HS-27A (cell line): ENCODE measurements at places on chromosomes 7 and 10.

GRCh38 chr10:79159141-79159651 is 90.4 kb downstream of the ZMIZ1 start:
- no peak for DNase-seq

DNA sequence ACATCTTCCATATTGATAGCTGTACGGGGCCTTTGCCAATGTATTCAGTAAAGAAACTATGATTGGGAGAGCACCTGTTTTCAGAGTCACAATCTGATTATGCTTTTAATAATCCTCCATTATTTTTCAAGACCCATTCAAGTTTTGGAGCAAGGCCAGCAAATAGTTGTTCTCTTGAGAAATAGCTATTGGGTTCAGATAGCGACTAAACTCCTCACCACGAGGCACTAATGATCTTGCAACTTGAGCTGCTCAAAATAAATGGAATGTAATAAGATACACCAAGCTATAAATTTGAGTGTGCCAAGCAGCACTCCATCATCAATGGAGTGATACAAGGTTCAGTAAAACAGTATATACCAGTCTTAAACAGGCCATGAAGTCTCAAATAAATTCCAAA is 7.4 kb upstream of the MALRD1 start:
- no peak for DNase-seq

DNA sequence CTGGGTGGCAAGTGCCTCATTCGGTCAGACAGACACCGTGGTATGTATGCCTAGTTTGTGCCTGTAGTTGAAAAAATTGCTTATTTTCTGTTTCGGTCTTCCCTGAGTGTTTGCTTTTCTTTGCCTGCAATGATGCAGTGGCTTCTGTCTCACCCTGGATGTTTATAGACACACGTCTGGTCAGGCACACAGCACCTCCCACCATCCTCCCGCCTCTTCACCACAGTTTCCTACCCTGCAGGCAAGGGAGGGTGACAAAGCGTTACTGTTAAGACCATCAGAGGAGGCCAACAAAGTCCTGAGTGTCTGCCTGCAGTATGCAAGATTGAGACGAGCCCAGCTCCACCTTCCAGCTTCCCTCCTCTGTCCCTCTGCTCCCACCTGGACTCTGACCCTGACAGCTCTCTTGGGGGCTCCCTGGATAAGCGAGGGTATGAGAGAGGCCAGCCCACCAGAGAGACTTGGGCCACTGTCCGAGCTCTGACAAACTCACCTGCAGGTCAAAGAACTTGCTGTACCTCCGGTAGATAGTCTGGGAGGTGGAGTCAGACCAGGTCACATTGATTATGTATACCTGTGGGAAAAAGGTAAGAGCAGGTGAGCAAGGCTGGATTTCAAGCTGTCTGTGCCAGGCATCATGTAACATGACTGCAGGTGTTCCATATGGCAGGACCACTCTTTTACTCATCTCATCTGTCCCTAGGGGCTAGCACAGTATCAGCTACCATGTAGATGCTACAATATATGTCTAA is 54.4 kb downstream of the SH3PXD2A start:
- no peak for DNase-seq

GRCh38 chr7:147478796-147479195 is 1111.8 kb upstream of the C7orf33 start:
- no peak for DNase-seq

- no peak for DNase-seq
Measured at GRCh38 chr7:127657500-127657899, 5.5 kb downstream of the SND1 start.

DNA sequence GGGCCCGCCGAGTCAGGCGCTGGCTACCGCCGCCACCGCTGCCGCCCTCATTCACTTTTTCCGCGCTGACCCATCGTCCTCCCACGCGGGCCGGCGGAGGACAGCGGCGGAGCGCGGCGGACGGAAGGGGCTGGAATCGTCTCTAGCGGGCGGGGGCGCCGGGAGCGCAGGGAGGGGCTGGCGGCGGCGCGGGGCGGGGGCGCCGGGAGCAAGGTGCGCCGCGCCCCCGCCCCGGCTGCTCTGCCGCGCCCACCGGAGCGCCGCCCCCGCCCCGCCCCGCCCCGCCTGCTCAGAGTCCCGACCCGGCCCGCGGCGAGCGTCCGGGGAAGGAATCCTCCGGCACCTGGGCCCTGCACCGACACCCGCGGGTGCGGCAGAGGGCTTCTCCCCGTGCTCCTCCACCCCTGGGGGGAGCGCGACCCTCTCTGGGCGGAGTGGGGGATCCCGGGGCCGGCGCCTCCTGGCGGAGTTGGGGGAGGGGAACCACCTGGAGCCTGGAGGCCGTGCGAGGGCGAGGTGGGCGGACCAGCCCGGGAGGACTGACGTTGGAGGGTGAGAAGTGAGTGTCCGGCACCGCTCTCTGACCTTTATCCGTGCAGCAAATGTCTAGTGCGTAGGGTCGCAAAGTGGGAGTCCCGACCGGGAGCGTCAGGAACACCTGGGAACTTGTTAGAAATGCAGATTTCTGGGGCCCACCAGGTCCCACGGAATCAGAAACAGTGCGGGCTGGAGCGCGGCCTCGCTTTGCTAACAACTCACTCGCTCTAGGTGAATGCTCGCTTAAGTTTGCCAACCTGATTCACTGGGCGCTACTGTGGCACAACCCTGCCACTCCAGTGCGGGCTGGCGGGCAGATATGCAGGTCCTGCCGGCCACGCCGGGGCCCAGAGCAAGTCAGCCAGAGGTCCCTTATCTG is at the start of gene COBL:
Gene COBL (minus strand): TSS at position 144 of the 916 bp plus-strand sequence. CDS start 176 bp downstream, outside the sequence.
- no peak for DNase-seq

GRCh38 chr7:111147708-111148533 is 57.0 kb downstream of the LRRN3 start:
- no peak for DNase-seq

GRCh38 chr10:36989233-36989632 is 136.2 kb upstream of the ANKRD30A start:
- DNase-seq: no peak

DNA sequence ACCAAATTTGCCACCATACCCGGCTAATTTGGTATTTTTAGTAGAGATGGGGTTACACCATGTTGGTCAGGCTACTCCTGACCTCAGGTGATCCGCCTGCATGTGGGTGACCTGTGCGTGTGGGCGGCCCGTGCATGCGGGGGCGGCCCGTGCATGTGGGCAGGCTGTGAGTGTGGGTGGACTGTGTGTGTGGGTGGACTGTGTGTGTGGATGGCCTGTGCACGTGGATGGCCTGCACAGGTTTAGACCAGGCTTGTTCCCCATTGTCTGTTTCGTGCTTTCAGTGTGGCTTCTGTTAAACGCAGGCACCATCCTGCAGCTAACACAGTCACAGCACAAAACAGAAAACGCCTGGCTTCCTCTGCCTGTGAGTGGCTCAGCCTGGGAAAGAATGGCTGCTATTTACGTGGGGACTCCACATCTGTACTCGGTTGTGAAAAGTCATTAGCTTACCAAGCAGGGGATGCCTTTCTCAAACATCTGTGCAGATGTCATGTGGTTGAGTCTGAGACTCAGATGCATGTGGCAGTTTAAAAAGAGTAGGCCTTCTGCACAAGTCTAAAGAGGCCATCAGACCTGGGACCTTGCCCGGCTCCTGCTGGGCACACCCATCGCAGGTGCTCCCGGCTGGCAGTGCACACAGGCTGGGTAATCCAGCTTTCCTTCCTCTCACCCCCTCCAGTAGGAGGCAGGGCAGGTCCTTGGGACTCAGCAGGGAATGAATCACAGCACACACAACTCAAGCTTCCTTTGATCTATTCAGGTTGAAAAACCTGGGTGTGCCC is 91.6 kb downstream of the COBL start:
- no peak for DNase-seq

- DNase-seq: no peak
Measured at GRCh38 chr7:49244543-49244942, 320.2 kb downstream of the CDC14C start.

DNA sequence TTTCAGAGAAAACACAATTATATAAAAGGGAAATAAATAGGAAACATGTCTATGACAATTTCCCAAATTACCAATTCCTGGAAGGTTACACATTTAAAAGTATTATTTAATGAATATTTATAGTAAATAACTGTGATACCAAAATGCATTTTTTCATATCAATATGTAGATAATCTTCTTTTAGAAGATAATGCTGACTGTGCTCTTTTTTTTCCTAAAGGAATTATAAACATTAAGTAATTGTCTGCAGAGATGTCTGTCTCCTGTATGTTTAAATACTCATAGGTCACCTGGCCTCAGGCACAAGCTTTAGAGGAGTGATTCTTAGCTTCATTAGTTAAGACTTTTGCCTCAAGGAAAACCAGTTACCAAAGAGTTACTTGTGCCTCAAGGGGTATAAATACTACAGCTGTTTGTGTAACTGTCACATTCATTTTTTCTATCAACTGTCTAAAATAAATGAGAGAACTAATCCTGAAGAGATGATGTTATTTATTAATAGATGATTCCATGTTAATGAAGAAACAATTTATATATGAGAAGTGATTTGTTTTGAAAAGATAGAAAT is 77.1 kb downstream of the DNAJC1 start:
- DNase-seq: no peak

DNA sequence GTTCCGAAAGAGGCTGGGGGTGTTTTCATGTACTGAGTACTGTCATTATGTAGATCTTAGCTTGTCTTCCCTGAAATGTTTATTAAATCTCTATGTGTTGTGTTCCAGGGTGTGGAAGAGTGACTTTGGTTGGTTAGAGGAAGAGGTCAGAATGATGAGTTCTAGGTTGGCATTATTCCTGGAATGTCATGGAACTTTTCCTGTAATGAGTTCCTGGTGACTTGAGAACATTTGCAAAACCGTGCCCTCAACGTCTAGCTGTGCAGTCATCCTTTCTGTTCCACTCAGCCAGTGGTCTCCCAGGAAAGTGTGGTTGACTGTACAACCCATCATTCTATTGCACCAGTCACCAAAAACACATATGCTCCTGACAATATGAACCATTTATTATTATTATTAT is 129.6 kb downstream of the BICC1 start:
- DNase-seq: no peak

DNA sequence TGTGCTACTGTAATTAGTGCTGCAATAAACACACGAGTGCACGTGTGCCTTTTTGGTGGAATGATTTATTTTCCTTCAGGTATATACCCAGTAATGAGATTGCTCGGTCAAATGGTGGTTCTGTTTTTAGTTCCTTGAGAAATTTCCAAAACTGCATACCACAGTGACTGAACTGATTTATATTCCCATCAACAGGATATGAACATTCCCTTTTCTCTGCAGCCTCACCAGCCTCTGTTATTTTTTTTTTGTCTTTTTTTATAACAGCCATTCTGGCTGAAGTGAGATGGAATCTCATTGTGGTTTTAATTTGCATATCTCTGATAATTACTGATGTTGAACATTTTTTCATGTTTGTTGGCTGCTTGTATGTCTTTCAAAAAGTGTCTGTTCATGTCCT is 922.9 kb upstream of the LRRN3 start:
- DNase-seq: no peak

- DNase-seq: no peak
Measured at GRCh38 chr10:70651661-70652060, 20.6 kb upstream of the ADAMTS14 start.

DNA sequence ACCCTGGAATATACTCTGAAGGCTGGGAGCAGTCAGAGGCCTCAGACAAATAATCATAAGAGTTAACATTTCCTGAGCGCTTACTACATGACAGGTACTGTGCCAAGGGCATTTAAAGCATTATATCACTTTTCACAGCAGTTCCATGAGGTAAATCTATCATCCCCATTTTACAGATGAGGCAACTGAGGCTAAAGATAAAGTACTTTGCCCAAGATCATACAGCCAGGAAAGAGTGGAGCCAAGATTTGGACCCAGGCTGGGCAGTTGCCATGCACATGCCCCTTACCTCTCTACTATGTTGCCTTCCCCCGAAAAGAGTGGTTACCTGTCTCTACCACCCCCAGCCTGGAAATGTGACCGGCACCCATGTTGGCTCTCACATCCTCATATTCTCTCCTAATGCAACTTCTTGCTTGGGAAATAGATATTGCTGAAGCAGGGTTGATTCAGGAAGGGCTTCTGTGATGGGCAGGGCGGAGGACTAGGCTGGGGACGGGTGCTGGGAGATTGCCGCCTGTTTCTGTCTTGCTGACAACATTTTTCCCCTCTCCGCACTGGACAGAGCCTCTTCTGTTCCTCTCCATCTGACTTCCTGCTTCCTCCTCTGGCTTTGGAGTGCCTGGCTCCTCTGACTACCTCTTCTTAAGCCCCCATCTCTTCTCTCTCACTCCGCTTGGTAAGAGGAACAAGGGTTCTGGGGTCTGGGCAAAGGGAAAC is 13.8 kb downstream of the SMO start:
- DNase-seq: no peak

GRCh38 chr10:4688601-4689000 is 137.4 kb upstream of the AKR1E2 start:
- no peak for DNase-seq
